ENCODE measurements at places on chromosomes 5 and 9.

GRCh38 chr5:156522651-156523529 lies 195.9 kb downstream of the SGCD start:
- no peak for DNase-seq

DNA sequence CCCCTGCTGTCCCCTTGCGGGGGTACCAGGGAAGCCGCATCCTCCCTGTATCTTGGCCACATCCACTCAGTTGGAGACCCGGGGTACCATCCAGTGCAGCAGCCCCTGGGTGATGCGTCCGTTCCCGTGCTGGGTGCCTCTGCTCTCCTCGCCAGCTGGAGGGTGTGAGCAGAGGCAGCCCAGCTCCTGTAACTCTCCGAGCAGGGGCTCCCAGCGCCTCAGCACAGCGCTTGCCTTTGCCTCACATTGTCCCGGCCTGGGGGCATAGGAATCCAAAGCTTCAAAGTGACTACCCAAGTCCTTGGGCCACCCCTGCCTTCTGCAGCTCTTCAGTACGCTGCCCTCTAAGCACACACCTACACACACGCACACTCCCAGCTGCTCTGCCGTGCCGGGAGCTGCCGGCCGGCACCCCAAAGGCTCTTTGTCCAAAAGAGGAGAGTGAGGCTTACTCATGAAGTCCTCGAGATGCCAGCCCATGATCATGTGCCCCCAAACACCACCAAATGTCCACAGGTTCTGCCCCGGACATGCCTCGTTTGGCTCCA lies 733 bp downstream of the ANGPTL2 start:
- DNase-seq, result no peak

- DNase-seq, result no peak
Measured at GRCh38 chr9:134733480-134734232, 92.1 kb downstream of the COL5A1 start.

- peak; percentile 47 for DNase-seq
Measured at GRCh38 chr9:98807070-98807813, at the start of gene GALNT12. GALNT12 (plus strand) TSS chr9:98807670; CDS start chr9:98807699, 29 bp downstream.

DNA sequence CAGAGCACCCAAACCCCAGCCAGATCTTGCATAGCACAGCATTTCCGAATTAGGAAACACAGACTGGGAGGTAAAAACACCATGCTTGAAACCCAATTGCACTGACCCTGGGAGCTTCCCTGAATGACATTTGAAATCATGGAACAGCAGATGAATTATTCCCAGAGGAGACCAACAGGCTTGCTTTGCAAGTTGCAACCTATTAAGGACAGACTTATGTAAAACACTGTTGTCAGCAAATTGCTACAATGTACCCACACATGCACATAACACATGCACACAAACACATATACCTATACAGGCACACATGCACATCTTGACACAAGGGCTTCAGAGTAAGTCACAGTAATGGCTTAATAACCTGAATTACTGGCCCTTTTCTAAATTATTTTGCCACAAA lies 984.8 kb downstream of the DNAH5 start:
- DNase-seq, result no peak

DNA sequence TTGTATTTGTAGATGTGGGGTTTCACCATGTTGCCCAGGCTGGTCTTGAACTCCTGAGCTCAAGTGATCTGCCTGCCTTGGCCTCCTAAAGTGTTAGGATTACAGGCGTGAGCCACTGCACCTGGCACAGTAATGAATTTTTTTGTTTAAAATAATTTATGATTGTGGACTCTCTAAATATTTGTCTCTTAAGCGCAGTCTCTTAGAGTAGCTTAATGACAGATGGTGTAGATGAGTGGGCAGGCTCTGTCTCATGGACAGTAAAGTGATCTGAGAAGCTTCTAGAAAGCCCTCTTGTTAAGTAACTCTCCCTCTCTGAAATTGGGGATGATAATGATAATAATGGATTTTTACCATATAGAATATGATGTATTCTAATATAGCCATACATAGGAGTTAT lies 47.5 kb upstream of the KIAA1958 start:
- no peak for DNase-seq

- DNase-seq, result peak; percentile 81
Measured at GRCh38 chr5:177472460-177473442, 683 bp downstream of the DBN1 start.

- no peak for DNase-seq
Measured at GRCh38 chr9:92723299-92723625, 41.4 kb downstream of the BICD2 start.

DNA sequence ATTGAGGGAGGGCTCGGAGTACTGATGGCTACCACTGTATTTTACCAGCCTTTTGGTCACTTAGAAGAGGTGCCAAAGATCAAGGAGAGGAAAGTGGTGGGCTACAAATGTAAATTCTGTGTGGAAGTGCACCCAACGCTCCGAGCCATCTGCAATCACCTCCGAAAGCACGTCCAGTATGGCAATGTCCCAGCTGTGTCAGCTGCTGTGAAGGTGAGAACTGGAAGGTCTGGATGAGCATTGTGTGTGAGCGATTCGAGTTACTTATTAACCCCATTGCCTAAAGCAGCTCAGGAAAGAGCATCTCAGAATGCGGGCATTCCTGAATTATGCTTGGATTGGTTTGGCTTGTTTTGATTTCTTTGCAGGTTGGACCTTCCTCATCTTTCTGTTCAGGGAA lies 67.5 kb downstream of the ZNF462 start:
- DNase-seq, result no peak

GRCh38 chr9:8762479-8763085 lies 963.0 kb upstream of the DMAC1 start:
- DNase-seq, result no peak

- DNase-seq, result no peak
Measured at GRCh38 chr9:85168412-85168811, 498.9 kb downstream of the NTRK2 start.

GRCh38 chr5:77143998-77144836 lies 57.1 kb upstream of the ZBED3 start:
- DNase-seq, result peak; percentile 19

- DNase-seq, result no peak
Measured at GRCh38 chr5:128905568-128906110, 59.6 kb upstream of the SLC27A6 start.

- DNase-seq, result no peak
Measured at GRCh38 chr5:132656774-132657355, 1.1 kb upstream of the IL13 start.

DNA sequence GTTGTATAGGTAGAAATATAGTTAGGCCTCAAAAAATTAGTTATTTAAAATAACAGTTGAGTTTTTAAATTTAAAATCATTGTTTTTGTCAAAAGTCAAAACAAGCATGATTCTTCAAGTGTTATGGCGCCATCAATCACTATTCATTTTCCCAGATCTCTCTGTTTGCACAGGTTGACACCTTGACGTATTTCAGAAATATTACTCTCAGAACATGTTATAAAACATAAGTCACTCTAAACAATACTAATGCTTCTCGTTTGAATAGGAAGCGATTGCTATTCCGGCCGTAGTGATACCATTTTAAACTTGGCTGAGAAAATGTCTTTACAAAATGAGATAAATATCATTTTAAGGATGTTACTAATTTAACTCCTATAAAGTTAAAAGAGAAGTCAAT lies 126.1 kb upstream of the VCAN start:
- DNase-seq, result no peak

DNA sequence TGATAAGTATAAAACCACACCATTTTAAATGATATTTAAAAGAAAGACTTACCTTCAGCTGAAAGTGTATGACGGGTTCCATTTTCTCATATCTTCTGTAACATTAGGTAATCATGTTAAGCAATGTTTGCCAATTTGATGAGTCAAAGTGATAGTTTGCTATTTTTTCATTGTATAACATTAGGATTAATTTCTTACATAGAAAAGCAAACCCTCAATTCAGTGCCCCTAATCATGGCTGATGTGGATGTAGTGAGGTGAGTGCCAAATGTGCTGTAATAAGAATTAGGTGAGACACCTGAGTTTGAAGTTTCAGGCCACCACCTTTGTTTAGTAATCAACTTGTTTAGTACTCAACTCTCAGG lies 68.0 kb downstream of the UNC13B start:
- no peak for DNase-seq

- no peak for DNase-seq
Measured at GRCh38 chr9:130541533-130541932, 37.8 kb upstream of the FUBP3 start.

DNA sequence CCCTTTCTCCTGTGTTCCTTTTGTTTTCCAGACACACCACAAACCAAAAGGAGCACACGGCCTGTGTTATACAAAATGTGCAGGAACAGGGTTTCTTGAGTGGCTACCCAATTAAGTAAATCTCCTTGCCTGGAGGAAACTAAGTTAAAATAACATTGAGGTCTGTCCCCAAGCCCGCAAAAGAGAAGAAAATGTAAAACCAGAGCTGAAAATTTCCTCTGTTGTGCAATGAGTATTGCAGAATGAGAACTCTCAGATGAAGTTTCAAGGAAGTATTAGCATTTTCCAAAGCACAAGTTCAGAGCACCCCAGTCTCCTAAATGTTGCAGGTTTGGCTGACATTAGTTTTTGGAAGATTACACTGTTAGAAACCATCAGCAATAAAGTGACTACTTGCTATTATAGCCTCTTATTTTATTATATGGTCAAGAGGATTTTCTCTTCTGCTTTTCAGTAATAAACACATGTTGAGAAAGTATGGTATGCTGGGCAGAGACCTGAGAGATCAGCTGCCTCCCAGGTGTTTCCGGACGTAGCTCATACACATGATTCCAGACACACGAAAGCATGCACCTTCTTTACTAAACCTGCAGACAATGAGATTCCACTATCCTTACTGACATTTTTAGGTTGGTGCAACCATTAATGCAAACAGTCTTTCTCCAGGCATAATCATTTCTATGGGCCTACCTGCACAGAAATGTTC lies 161.3 kb downstream of the SNCAIP start:
- no peak for DNase-seq

- no peak for DNase-seq
Measured at GRCh38 chr9:18126831-18127498, 347.0 kb upstream of the ADAMTSL1 start.

DNA sequence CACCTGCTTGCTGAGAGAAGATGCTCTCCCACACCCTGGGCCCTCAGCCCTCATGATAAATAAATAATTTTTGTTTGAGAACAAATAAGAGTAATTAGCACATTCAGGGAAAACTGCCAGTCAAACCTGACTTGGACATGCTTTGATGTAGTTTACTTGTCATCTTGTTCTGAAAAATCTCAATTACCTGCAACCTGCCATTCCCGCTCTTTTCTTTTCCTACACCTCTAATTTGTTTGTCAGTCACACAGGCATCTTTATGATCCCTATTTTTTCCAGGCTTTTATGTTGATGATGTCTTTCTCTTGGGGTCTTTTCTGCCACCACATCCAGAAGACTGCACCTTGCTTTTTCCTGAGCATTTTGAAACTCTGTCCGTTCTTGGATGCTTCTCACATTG lies 28.6 kb upstream of the TGFBI start:
- no peak for DNase-seq

- no peak for DNase-seq
Measured at GRCh38 chr5:35990520-35990919, 670 bp downstream of the UGT3A1 start.

DNA sequence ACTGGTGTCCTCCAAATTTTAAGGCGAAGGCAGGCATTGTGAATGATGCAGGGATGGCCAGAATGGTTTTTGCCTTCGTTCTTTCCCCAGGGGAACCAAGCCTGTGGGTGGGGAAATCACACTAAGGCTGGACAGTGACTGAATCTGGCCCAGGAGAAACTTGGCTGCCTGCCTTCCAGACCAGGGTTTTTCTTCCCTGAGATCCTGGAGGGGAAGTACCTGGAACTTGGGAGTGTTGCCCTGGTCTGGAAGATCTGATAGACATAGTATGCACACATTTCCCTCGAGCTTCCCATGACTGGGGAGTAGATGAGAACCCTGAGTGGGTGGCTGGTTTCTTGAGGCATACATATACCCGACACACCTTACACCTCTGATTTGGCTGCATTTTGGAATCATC lies 664 bp upstream of the IL11RA start:
- no peak for DNase-seq

DNA sequence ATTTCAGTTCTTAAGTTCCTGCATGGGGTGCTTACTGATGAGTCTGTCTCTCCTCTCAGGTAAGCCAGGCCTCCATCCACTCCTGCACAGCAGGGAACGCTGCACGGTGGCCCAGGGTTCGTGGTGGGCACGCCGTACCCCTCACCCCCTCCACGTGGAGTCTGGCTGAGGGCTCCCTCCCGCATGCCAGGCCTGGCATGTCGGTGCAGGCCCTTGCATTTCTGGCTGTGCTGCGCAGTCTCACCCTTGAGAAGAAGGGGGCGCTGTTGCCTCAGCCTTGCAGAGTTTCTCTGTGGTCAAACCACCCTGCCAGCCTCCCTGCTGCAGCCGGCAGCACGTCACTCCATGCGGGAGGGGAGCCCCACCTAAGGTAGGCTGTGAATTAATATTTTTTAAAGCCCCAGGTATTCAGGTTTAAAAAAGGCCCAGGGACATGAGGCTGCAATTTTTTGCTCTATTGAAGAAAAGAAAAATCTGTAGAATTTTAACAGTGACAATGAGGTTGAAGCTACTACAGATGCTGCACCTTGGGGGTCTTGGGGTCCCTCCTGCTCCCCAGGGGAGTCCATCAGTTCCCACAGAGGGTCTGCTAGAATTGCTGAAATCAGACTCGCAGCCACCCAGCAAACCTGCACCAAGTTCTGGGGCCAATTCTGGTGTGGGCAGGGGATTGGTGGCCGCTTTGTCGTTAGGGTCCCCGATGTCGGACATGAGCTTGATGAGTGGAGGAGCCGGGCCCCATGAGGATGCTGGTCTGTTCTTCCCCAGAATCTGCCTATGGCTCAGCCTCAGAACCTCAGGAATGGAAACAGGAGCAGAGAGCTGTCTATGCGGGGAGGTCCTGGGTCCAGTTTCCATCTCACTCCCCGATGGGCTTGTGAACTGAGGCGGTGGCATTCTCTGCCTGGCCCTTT lies 52.6 kb downstream of the TENT4A start:
- DNase-seq, result peak; percentile 46

GRCh38 chr9:113954591-113954990 lies 78.5 kb downstream of the ZNF618 start:
- no peak for DNase-seq

DNA sequence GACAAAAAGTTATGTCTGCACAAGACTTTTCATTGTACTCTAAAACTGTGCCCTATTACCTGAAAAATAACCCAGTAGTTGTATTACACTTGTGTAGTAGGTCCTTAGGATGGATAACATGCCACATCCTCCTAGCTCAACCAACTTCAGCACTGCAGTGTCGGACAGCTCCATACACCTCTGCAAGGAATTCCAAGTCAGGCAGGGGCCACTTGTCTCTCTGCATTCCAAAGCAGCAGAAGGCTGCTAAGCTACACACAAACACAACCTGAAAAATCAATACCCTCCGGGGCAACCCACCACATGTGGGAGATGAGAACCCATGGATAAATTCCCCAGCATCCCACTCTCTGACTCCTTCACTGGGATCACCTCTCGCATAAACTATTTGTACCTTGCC lies 50.2 kb downstream of the MED10 start:
- DNase-seq, result no peak
